PC-3 (cell line): ENCODE measurements at places on chromosomes 3 and 15. TPM values are rescaled to one million over a fixed set of nuclear protein-coding genes. Genes with fewer than 3 reads are reported as not detected.

- H3K4me1 ChIP-seq, result peaks cover 30% of the 10 kb centered on the region
- no peak for DNase-seq
- H3K27ac ChIP-seq, result no peak overlapping the region
- no peaks in the 10 kb centered on the region for H3K36me3 ChIP-seq
Observed at GRCh38 chr3:43215663-43216275, 70.6 kb upstream of the SNRK start.

- no peak overlapping the region for H3K4me3 ChIP-seq
- no peak overlapping the region for H3K27ac ChIP-seq
- H3K36me3 ChIP-seq, result no peaks in the 10 kb centered on the region
- no peak for DNase-seq
- no peaks in the 10 kb centered on the region for H3K4me1 ChIP-seq
Observed at GRCh38 chr3:139505829-139506386, 29.6 kb upstream of the RBP2 start.

GRCh38 chr3:188747489-188747888 is 424.3 kb upstream of the TPRG1 start:
- DNase-seq, result no peak
- no peaks in the 10 kb centered on the region for H3K27me3 ChIP-seq
- H3K4me1 ChIP-seq, result no peaks in the 10 kb centered on the region
- H3K36me3 ChIP-seq, result no peaks in the 10 kb centered on the region
- no peak overlapping the region for H3K27ac ChIP-seq

DNA sequence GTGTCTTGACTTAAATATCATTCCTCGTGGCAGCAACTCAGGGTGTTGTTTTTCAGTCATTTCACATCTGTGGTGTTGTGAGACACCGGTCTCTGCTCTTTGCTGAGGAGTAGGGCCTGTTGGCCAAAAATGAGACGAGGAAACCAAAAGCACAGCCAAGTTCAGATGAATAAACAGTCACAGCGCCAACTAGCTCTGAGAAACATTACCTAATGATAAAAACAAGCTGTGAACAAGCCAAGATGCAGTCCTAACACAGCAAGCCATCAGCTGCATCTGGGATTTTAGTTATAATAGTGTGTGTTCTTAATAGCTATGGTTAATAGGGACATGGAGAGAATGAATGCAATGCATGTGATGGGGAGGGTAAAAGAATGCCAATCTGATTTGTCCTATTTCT is 843.4 kb upstream of the DPPA4 start:
- H3K36me3 ChIP-seq, result no peaks in the 10 kb centered on the region
- H3K4me1 ChIP-seq, result no peaks in the 10 kb centered on the region
- no peaks in the 10 kb centered on the region for H3K27me3 ChIP-seq
- DNase-seq, result no peak
- no peak overlapping the region for H3K27ac ChIP-seq

DNA sequence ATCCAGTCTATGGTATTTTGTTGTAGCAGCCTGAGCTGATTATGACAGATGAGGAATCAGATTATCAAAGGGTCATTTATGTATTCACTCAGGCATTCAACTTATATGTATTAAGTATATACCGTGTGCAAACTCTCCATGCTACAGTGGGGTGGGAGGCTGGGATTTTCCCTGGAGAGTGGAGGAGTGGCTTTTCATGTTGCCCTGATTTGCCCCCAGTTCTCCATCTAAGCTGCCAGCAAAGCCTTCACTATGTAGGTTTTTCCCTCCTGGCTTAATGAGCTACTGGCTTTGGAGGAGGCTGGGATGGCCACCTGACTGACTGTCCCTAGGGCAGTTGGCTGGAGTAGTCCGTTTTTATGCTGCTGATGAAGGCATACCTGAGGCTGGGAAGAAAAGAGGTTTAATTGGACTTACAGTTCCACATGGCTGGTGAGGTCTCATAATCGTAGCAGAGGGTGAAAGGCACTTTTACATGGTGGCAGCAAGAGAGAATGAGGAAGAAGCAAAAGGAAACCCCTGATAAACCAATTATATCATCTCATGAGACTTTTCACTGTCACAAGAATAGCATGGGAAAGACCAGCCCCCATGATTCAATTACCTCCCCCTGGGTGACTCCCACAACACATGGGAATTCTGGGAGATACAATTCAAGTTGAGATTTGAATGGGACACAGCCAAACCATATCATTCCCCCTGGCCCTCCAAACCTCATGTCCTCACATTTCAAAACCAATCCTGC is 253.9 kb downstream of the RPLP1 start:
- no peaks in the 10 kb centered on the region for H3K4me1 ChIP-seq
- no peaks in the 10 kb centered on the region for H3K27me3 ChIP-seq
- no peak overlapping the region for H3K4me3 ChIP-seq
- DNase-seq, result no peak
- no peak overlapping the region for H3K27ac ChIP-seq

- DNase-seq, result no peak
- H3K27me3 ChIP-seq, result peaks cover 18% of the 10 kb centered on the region
- H3K4me1 ChIP-seq, result no peaks in the 10 kb centered on the region
- H3K27ac ChIP-seq, result no peak overlapping the region
- H3K4me3 ChIP-seq, result no peak overlapping the region
Observed at GRCh38 chr3:73451301-73451944, 173.3 kb downstream of the PDZRN3 start.

GRCh38 chr15:22257047-22258008 is 177.0 kb downstream of the OR4M2 start:
- H3K27ac ChIP-seq, result no peak overlapping the region
- H3K27me3 ChIP-seq, result no peaks in the 10 kb centered on the region
- DNase-seq, result no peak
- peak overlapping the region; percentile 28; the same call in 1 of the 2 replicates for H3K4me3 ChIP-seq
- H3K36me3 ChIP-seq, result no peaks in the 10 kb centered on the region
- H3K4me1 ChIP-seq, result no peaks in the 10 kb centered on the region

DNA sequence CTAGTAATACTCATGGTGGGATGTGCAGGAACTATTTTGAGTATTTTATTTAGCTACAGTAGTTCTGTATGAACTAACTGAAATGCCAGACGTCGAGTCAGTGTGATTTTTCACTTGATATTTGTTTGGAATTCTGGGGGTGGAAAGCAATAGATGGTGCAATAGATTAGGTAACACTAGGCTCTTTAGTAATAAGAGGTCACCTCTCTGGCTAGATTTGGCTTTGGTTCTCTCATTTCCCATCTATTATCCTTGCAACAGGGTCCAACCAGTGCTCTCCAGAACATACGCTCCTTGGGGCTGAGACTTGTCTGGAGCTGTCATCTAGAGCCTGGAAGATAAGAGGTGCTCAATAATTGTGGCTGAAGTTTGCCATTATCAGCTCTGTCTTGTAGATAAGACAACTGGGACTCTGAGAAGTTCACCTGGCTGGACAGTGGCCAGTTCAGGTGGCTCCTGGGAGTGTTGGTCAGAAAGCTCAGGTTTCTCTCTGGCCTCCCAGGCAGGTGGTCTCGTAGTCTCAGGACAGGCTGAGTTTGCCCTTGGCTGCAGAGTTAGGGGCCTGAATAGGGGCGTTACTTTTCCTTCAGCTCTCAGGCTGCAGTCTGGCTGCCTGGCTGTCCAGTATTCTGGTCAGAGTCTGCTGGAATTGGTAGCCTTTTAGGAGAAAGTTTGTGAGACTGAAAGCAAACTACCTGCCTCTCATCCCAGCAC is 277.5 kb upstream of the RGMA start:
- no peak overlapping the region for H3K27ac ChIP-seq
- peaks cover 35% of the 10 kb centered on the region for H3K27me3 ChIP-seq
- no peak overlapping the region for H3K4me3 ChIP-seq
- no peaks in the 10 kb centered on the region for H3K4me1 ChIP-seq
- DNase-seq, result no peak
- H3K36me3 ChIP-seq, result no peaks in the 10 kb centered on the region

DNA sequence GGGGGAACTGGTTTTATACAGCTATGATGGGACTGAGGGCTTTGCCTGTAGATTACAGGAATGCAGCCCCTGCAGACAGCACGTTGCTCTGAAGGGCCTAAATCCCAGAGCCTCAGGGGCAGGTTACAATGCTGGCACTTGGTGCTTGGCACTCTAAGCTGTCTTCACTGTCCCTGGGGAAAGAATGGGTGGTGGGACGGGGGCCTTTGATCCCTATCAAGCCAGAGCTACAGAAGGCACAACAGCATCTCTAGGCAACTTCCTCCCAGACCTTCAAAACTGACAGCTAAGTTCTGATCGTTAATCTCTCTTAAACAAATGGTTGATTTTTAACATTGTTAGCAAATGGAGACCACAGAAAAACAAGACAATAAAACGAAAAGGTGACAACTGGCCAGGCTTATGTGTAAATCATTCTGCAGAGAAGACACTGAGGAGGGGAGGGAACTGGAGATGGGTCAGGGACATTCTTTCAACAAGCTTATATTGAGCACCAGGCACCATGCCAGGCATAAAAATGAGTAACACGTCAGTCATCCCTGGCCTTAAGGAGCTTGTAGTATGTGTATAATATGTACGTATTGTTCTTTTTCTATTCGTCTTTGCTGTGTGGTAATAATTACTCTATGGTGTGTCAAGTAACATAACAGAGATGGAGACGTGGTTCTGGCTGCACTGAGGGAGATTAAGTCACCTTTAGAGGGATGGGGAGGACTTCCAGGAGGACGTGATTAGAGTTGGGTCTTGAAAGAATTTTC is 49.1 kb downstream of the CA12 start:
- no peak overlapping the region for H3K4me3 ChIP-seq
- H3K4me1 ChIP-seq, result peaks cover 28% of the 10 kb centered on the region
- peak overlapping the region; percentile 63 for H3K27ac ChIP-seq
- peak; percentile 98 for DNase-seq
- no peaks in the 10 kb centered on the region for H3K36me3 ChIP-seq
- no peaks in the 10 kb centered on the region for H3K27me3 ChIP-seq

DNA sequence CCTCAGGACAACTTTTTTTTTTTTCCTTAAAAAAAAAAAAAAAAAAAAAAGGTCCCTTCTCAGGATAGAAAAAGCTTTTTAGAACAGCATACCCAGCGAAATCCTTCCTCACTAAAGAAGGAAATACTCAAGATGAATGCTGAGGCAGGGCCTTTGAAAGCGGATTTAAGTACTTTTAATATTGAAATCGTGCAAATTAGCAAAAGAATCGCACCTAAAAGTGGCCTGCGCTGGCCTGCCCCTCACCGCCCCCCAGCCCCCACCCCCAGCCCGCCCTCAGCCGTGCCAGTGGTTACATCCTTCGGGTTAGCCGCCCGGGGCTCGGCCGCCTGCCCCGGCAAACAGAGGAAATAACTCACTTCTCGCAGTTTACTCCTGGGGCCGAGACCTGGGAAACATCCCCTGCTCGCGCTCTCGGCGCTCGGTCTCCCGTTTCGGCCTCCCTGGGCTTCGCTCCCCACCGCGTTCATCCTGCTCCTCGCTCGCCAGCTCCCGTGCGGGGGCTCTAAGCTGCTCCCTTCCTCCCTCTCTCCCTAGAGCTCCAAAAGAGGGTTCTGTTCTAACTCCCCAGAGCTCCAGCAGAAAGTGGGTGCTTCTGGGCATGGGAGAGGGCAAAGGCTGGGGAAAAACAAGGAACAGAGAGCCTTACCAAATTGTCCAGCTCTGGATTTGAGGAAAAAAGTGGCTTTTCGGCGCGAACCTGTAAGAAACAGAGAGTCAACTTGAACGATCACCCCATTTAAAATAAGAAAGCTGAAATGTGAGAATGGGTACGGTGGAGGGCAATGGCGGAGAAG is 5.2 kb downstream of the MEIS2 start:
- H3K27me3 ChIP-seq, result no peaks in the 10 kb centered on the region
- peaks cover 28% of the 10 kb centered on the region for H3K4me1 ChIP-seq
- no peak overlapping the region for H3K4me3 ChIP-seq
- peaks cover 10% of the 10 kb centered on the region for H3K36me3 ChIP-seq

GRCh38 chr3:32880225-32880624 is 62.4 kb downstream of the TRIM71 start:
- no peak overlapping the region for H3K27ac ChIP-seq
- DNase-seq, result no peak
- H3K27me3 ChIP-seq, result no peaks in the 10 kb centered on the region
- H3K4me1 ChIP-seq, result peaks cover 12% of the 10 kb centered on the region

GRCh38 chr3:38528457-38528856 is 32.3 kb downstream of the EXOG start:
- peaks cover 14% of the 10 kb centered on the region for H3K36me3 ChIP-seq
- peak; percentile 19 for DNase-seq
- no peak overlapping the region for H3K4me3 ChIP-seq
- H3K4me1 ChIP-seq, result no peaks in the 10 kb centered on the region
- no peaks in the 10 kb centered on the region for H3K27me3 ChIP-seq
- no peak overlapping the region for H3K27ac ChIP-seq

- no peaks in the 10 kb centered on the region for H3K27me3 ChIP-seq
- H3K36me3 ChIP-seq, result no peaks in the 10 kb centered on the region
- no peak overlapping the region for H3K4me3 ChIP-seq
- DNase-seq, result no peak
- H3K4me1 ChIP-seq, result no peaks in the 10 kb centered on the region
- H3K27ac ChIP-seq, result no peak overlapping the region
Observed at GRCh38 chr15:70556151-70556741, 207.1 kb downstream of the UACA start.

- peaks cover 33% of the 10 kb centered on the region for H3K4me1 ChIP-seq
Observed at GRCh38 chr15:94263341-94264273, 32.2 kb downstream of the MCTP2 start.

DNA sequence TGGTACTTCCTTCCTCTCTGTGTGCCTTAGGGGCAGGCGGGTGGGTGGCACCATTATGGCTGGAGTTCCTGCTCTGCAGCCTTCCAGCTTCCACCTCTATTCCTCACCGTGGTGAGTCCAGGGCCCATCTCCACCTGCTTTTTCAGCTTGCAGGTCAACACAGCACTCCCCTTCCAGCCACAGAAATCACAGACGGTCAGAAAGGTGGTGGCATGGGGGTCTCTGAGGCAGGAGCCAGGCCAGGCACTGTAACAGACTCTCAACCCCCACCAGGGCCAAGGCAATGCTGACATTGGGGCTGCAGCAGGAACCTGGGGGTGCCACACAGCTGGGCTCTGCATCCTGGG is 16.6 kb downstream of the KLF15 start:
- no peak overlapping the region for H3K4me3 ChIP-seq
- DNase-seq, result no peak
- H3K4me1 ChIP-seq, result no peaks in the 10 kb centered on the region
- H3K27me3 ChIP-seq, result peaks cover 16% of the 10 kb centered on the region
- no peaks in the 10 kb centered on the region for H3K36me3 ChIP-seq
- no peak overlapping the region for H3K27ac ChIP-seq

DNA sequence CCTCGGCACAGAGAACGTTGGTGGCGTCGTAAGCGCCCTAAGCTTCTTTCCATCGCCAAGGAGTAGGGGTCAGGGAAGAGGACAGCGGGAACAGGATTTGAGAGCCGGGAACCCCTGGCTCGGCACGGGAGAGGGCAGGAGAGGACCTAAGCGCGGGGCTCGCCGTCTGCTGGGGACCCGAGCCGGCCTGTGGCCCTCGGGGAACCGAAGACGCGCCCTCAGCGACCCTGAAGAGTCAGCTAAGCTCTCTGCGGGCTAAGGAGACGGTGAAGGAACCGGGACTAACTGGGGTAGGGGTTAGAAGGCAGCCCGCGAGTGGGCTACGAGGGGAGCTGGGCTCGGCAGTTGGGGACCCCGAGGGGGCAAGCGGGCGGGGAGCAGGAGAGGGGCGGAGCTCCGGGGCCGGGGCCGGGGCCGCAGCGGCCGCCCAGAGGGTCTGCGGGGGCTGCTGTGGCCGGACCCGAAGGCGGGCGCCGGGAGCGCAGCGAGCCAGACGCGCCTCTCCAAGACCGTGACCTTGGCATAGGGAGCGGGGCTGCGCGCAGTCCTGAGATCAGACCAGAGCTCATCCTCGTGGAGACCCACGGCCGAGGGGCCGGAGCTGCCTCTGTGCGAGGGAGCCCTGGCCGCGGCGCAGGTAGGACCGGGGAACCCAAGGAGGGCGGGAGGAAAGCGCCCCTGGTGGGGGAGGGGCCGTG is 574 bp downstream of the CASR start:
- H3K27me3 ChIP-seq, result peaks cover 63% of the 10 kb centered on the region
- no peak for DNase-seq
- H3K36me3 ChIP-seq, result no peaks in the 10 kb centered on the region
- H3K4me3 ChIP-seq, result no peak overlapping the region
- no peak overlapping the region for H3K27ac ChIP-seq
- no peaks in the 10 kb centered on the region for H3K4me1 ChIP-seq

Gene C3orf33
- total RNA-seq, result 3.5 and 3.6 TPM in 2 replicates

Gene STAC
- total RNA-seq, result 4.4 and 6.7 TPM in 2 replicates

Gene ALAS1
- 63.5 and 69.5 TPM in 2 replicates for total RNA-seq

Gene SV2B
- not detected in 2 replicates for total RNA-seq

Gene SLC38A3
- 0.17 and 3.3 TPM in 2 replicates for total RNA-seq
